EH (cell line): ENCODE measurements at places on chromosomes 11 and 22.

DNA sequence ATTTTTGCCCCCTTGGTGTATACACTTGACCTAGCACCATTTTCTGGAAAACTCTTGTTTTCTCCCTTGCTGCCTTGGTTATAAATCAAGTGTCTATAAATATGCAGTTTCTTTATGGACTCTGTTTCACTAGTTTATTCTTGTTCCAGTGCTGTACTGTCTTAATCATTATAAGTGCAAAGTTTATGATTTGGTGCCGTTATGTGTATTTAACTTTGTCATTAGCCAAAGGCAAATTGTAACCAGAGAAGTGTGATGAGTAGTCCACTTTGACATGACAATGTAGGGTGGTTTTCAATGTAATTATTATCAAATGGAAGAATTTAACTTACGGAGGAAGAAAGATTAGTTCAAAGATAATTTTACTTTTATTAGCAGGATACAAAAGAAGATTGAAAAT, 40.3 kb downstream of the SPECC1L start:
- peak; percentile 51 for DNase-seq

DNA sequence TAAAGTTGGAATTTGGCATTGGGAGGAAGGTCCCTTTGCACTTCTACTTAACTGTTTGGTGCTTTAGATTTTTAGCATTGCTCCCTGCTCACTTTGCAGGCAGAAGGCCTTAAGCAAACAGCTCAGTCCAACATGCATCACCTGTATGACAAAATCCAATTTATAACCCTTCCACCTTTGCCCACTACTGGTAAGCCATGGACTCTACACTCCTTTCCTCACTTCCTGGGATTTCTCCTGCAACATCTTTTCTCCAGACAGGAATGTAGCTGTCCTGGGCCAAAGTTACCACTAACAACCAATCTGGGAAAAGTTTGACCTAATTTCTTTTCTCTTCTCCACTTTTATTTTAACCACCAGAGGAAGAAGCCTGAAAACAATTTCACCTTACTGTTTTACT, 1.8 kb upstream of the OR2D2 start:
- DNase-seq: no peak

- no peak for DNase-seq
Measured at GRCh38 chr11:58776891-58777710, 45.4 kb upstream of the GLYAT start.

DNA sequence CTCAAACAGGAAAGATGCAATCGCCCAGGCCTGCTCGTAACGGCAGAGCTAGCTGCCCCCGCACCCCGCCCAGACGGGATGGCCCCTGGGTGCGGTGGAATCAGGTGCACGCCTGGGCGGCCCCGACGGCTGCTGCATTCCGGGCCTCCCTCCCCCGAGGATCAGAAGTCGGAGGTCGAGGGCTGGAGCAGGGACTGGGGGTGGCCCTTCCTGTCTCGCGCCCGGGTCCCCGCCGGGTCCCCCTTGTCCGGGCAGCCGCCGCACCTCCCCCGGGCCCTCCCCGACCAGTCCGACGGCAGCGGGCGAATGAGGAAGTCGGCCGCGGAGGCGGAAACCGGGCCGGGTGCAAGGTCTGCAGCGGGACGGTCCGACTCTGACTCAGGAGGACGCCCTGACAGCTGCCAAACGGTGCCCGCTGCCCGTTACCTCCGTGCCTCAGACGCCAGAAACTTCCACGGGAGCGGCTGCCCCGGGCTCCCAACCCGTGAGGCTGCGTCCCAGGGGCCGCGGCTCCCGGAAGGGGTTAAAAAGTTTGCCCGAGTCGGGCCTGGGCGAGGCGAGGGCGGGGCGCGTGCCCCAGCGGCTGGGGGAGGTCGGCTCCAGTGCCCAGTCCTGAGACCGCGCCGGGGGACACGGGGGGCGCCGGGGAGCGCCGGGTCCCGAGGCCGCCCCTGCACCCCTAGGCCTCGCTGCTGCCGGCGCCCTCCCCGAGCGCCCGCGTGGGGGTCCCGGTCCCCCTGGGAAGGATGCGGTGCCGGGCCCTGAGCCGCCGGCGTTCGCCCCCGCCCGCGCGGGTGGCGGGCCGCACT, 663 bp downstream of the MYH9 start:
- peak; percentile 41 for DNase-seq

DNA sequence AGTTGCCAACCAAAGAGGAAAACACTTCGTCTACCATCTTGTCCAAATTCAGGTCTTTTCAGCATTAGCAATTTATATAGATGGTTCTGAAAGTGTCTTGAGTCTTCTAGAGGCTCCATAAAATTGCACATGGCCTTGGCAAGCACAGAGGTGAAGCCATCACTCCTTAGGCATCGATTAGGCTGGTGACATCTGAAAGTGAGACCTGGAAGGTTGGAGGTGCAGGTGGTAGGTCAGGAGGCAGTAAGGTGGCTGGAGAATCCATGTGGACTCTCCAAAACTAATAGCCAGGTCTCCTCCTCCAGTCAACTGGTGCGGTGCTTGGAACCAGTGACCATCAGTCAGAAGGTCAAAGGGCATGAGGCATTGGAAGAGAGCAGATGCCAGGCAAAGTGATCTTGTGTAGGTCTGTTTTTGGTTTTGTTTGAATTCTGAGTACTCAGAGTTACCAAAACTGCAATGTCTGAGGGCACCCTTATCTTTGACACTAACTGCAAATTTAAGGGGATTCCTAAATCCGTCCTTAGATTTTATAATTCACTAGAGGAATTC, 6.6 kb upstream of the APOL2 start:
- DNase-seq: no peak

DNA sequence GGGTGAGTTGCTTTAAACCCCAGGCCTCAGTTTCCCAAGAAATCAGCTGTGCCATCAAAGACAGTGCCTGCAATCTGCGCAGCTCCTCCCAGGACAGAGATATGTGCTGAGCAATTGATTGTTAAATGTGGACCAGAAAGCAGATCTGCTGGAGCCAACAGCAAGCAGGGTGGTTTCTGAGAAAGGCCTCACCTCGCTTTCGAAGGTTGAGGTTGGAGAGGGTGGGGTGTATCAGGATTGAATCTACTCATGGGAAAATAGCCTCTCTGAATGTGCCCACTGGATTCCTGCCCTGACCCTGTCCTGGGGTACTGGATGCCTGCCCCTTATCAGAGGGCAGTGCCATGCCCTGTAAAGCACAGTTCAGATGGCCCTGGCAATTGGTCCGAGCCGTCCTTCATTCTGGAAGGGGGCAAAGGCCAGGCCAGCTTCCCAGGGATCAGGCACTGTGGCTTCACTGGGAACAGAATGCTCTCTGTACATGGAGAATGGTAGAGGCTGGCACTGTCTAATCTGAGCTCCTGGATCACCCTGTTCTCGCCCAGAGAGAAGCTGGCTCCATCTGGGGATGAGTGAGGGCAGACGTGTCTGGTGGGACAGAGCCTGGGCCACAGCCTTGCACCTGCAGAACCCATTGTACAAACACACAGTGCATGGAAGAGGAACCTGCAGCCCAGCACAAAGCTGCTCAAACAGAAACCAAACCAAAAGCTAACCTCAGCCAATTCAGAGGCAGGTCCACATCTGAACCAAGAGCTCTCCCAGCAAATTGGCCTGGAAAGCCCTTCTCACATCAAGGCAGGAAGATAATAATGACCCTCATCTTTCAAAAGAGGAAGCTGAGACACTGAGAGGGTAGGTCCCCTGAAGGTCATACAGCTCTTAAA, 15.2 kb downstream of the DHCR7 start:
- DNase-seq: no peak

DNA sequence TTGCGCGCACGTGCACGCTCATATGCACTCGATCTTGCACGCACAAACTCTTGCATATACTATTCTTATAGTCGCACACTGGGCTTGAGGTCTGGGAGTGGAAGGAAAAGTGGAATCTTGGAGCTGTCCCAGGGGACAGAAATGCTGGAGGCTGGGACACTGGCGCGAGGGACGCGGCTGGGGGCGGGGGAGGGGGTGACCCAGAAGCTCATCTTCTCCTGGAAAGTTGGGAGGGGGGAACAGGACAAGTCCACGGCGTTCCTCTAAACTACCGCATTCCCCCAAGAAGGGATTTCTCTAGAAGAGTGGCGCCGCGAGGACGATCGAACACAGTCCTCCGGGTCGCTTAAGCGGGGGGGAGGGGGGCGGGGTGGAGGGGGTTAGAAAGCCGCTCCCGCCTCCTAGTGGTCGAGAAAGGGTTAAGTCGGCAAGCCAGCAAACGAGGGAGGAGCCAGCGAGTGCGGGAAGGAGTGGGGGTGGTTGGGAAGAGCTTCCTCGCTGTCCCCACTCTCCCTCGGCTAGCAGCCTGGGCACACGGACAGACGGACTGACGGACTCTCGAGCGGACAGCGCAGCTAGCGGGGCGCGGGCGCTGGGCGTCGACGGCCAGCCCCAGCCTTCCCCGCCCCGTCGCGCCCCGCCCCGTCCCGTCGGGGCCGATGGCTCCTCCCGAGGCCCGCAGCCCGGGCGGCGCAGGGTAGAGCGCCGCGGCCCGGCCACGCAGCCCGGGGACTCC, at the start of gene RTN4RL2:
Gene RTN4RL2 (plus strand): TSS at position 507 of the 736 bp plus-strand sequence. CDS start 338 bp downstream, outside the sequence.
- peak; percentile 68 for DNase-seq

GRCh38 chr11:34194576-34195335, 89.3 kb downstream of the NAT10 start:
- DNase-seq: no peak

GRCh38 chr11:12389676-12390657, 12.6 kb downstream of the PARVA start:
- peak; percentile 36 for DNase-seq

DNA sequence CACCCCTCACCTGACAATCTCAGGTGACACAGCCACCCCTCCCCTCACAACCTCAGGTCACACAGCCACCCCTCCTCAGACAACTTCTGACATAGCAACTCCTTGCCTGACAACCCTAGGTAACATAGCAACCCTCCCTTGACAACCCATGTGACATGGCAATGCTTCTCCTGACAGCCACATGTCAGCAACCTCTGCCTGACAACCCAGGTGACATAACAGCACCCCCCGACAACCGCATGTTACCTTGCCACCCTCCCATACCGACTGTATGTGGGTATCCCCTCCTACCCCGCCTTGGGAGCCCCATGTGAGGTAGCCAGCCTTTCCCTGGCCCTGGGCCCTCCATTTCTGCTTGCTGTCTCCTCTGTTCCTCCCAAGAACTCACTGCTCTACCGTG, 77.7 kb upstream of the B3GAT1 start:
- DNase-seq: no peak

DNA sequence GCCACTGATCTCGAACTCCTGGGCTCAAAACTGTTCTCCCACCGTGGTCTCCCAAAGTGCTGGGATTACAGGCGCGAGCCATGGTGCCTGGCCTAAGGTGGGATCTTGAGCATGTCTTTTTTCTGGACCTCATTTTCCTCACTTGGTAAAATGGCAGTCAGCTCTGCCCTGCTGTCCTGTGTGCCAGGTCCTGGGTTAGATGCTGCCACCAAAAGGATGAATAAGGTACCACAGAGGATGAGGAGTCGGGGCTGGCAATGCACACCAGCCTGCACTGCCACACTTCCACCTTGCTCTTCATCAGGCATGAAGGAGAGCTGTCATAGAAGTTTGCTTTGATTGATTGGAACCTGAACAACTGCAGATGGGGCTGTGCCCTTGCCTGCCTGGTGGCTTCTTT, 32.3 kb downstream of the ACO2 start:
- DNase-seq: peak; percentile 50

DNA sequence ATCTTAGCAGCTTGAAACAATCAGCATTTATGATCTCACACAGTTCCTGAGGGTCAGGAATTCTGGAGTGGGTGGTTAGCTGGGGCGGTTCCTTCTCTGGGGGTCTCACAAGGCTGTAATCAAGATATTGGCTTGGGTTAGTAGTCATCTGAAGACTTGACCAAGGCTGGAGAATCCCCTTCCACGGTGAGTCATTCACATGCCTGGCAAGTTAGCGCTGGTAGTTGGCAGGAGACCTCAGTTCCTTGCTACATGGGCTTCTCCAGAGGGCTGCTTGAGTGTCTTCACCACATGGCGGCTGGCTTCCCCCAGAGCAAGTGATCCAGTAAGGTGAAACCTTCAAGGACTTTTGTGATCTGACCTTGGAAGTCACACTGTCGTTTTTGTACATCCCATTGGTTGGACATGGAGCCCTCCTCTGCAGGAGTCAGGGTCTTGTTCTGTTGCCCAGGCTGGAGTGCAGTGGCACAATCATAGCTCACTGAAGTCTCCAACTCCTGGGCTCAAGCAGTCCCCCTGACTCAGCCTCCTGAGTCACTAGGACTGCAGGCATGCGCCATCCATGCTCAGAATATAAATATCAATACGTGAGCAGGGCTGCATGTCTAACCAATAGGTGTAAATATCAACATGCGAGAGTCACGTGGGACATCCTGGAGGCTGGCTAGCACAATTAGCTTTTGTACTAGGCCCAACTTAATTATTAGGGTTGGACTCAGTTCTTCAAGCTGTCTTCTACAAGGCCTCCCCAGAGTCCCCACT, 7.2 kb upstream of the NIPSNAP1 start:
- peak; percentile 88 for DNase-seq

GRCh38 chr11:7513234-7514098, at the start of gene PPFIBP2:
Gene PPFIBP2 (plus strand): TSS chr11:7513999. CDS start chr11:7549476, 35,477 bp downstream.
- peak; percentile 65 for DNase-seq
